Osteocyte (in vitro differentiated cells): ENCODE measurements at places on chromosomes 7 and 10.

- DNase-seq = peak; percentile 93
These were observed 19.4 kb downstream of the KCNK18 start for GRCh38 chr10:117216611-117217195.

GRCh38 chr10:34504534-34504933 is 310.6 kb downstream of the PARD3 start:
- no peak for DNase-seq

- no peak for DNase-seq
These were observed 31.3 kb downstream of the TMEM270 start for GRCh38 chr7:73892003-73892999.

GRCh38 chr10:119535305-119535704 is 7.2 kb downstream of the RGS10 start:
- DNase-seq = no peak

DNA sequence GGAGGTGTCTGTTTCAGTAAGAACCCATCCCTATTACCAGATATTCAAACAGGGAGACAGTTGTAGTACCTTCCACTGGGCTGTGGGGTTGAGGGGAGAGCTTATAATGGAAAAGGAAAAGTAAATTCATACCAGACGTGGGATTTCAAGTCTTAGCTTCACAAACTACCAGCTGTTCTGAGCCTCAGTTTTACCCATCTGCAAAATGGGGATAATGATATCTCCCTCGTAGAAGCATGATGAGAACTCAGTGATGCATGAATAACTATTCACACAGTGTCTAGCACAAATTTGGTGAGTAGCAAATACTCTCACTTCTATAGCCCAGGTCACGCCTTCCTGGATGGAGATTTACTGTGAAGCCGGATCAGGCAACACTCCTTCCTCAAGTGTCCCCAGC is 29.1 kb upstream of the IKZF1 start:
- DNase-seq = no peak

DNA sequence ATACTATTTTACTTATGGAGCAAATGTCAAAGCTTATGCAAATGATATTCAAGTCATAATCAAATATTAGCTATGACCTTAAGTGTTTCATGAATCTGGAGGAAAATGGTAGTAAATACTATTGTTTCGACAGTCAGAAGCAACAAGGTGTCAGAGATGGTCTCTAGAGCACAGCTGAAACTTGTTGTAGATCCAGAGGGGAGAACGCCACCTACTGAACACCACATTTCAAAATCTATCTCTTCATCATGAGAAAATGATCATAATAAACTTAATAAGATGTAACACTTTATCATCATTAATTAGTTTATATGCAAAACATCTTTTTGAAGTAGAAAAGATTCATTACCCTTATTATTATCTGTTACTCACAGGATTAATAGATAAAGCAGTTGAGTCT is 418.7 kb downstream of the GATA3 start:
- no peak for DNase-seq

DNA sequence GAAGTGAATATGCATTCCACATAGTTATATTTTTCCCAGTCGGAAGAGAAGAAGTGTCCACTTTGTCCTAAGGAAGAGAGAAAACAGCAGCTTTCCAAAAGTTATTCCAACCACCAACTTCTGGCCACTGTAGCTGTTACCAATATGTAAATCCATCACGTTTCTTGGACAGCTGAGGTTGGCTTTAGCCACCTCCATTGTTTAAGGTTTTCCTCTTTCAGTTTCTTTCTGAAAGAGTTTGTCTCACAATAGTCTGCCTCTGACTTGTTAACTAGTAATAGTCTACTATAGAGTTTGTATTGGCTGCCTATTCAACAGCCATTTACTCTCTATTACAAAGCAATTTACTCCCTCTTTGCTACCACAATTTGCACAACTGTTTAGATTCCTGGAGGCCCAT is 457.6 kb upstream of the LRRN3 start:
- DNase-seq = no peak

DNA sequence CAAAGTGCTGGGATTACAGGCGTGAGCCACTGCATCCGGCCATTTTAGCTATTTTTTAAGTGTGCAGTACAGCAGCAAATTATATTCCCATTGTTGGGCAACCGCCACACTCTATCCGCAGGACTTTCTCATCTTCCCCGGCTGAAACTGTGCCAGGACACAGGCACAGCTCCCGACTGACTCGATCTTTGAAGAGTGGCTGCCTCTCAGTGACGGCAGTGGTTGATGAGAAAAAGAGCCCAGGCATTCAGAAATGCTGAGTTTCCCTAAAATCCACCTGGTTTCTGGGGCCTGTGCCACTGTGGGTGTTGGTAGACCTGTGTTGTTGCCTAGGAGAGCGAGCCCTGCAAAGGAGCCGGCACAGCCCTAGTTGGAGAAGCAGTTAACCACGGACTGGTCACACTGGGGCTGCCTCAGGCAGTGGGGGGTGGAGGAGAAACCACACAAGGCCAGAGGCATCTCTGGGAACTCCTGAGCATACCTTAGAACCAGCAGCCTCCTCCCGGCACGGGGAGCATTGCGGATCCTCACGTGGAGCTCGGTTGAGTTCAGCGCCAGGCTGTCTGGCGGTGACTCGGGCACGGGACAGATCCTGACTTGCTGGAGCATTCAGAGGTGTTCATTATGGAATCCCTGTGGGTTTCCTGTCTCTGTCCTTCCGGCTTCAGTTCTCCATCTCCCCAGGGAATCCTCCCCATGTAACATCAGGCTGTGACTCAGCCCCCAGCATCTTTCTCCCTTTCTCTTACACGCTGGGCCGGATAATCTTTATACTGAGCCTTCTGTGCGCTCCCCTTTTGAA is 16.2 kb downstream of the PFKFB3 start:
- no peak for DNase-seq

- no peak for DNase-seq
These were observed 647.4 kb downstream of the XPNPEP1 start for GRCh38 chr10:109275960-109276359.

GRCh38 chr10:130191380-130191779 is 55.2 kb downstream of the GLRX3 start:
- no peak for DNase-seq

DNA sequence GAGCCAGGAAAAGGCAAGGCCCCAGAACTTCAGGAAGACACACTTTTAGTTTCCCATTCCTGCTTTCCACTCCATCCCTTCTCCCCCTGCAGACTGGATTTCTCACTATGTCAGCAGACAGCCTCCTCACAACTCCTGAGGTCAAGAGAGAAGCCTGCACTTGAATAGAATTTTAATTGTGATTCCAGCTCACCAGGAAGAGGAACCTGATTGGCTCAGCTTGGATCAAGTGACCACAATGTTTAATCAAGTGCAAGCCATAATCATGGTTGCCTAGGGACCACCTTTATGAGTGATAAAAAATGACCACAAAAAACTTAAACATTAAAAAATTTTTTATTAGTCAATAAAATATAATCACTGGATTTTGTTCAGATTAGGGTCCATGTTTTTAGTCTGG is 244.7 kb upstream of the RHOBTB1 start:
- no peak for DNase-seq

- DNase-seq = no peak
These were observed 326.7 kb downstream of the PTEN start for GRCh38 chr10:88190123-88190522.

DNA sequence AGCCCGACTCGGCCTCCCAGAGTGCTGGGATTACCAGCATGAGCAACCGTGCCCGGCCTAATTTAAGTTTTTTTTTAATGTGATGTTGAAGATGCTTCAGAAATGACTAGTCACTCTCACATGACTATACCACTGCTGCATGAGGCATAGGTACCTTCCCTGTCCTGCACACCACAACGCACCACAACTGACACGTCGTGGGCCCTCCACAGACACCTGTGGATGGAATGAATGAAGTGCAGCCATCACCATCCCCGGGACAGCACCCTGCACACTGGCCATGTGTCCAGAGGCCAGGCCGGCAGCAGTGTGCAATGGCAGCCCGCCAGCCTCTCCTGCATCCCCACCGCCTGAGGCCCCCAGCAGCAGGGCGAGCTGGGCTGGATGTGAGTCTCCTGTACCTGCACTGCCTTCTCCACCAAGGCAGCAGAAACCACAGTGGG is 55.1 kb downstream of the VOPP1 start:
- no peak for DNase-seq

- DNase-seq = no peak
These were observed 22.2 kb downstream of the TMEM273 start for GRCh38 chr10:49165821-49166483.

DNA sequence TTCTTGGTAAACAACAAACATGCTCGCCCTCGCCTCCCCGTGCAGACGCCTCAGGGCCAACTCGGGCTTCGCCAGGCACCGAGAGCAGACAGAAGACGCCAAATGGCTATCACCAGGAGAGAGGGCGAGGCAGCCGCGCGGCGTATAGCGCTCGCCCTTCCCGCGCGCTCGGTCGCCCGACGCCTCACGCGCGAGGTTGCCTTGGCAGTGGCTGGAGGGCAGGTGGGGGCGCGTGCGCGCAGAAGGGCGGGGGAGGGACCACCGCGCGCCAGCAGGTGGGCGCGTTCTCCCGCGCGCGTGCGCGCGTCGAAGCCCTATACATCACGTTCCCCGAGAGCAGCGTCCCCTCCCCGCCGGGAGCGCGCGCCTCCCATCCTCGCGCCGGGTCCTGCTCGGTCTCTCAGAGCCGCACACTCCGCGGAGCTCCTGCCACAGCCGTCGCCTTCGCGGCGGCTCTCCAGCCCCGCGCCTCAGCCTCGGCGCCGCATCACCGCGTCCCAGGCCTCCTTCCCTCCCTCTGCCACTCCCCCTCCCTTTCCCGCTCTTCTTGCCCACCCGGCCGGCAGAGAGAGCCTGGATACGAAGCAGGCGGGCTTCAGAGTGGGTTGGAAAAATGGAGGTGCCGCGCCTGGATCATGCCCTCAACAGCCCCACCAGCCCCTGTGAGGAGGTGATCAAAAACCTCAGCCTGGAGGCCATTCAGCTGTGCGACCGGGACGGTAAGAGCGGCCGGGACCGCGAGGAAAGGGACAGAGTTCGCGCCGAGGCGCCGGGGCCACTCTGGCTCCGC is at the start of gene PHYHIPL:
TSS of gene PHYHIPL (plus strand) at position 403 of the 790 bp plus-strand sequence. CDS start at position 614, 211 bp downstream.
- DNase-seq = no peak

DNA sequence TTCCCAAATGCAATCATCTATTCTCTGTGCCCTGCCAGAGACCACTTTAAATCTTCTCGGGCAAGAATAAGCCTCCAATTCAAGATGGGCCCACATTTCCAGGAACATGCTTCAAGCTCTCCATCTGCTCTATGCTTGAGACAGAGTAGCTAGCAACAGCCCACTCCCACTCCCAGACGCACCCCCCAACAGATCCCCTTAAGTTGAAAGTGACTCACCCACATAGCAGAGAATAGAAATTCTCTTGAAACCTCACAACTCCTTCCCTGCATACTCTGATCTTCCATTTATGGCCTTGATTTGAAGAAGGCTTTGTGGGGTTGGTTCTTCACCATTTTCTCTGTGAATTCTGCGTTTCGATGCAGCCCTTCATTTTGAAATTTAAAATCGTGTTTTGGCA is 604.0 kb downstream of the INHBA start:
- no peak for DNase-seq

DNA sequence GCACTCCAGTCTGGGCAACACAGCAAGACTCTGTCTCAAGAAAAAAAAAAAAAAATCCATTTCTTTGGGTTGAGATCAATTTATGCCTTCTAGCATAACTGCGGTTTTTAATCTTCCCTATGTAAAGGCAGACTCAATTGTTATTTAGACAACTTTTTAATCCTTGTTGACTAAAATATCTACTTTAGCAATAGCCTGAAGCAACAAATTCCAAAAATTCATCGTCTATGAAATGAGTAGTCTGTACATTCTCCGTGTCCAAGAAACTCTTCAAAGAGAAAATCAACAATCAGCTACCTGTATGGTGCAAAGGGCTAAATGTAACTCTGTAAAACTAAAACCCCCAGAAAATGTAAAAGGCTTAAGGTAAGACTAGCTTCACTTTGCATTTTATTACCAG is 22.8 kb downstream of the LAMB1 start:
- no peak for DNase-seq

DNA sequence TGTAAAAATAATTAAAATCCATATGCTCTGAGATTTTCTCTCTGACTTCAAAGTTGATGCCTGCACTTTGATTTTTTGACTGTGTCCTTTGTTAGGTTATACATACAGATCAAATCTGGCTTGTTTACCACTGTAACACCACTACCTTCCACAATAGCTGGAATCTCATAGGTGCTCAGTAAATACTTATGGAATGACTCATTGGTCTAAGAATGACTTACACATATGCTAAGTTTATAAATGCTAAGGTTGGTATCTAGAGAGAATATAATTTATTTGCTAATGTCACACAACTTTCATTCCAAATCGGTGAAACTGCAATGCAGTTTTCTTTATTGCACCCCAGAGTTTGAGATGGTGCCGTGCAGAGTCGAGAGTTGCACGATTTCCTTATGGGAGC is 578.5 kb downstream of the SH2D4B start:
- DNase-seq = no peak

DNA sequence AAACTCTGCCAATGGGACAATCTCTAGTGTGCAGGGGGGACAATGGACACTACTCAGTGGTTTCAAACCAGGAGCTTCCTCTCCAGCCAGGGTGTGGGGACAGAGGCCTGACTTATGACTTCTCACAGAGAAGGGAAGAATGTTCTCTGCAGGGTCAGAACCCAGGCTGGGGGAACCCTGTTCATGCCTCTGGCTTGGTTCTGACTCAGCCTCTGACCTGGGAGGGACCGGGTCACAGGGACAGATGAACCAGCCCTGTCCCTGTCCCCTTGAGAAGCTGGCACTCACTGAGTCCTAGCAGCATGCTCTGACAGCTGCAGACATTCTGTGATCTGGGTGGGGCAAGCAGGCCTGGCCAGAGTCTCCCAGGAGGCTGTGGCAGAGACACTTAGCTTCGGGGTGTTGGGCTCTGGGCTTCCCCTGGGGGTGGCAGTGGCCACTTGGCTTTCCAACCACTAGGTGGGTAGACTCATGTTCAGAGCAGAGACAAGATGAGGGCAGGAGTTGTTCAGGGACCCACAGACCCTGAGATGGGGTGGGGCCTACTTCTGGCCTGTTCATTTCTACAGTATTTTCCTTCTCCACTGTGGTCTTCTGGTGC is 13.6 kb downstream of the TSPAN15 start:
- no peak for DNase-seq

- DNase-seq = no peak
These were observed 114.8 kb upstream of the MKI67 start for GRCh38 chr10:128241023-128241422.

DNA sequence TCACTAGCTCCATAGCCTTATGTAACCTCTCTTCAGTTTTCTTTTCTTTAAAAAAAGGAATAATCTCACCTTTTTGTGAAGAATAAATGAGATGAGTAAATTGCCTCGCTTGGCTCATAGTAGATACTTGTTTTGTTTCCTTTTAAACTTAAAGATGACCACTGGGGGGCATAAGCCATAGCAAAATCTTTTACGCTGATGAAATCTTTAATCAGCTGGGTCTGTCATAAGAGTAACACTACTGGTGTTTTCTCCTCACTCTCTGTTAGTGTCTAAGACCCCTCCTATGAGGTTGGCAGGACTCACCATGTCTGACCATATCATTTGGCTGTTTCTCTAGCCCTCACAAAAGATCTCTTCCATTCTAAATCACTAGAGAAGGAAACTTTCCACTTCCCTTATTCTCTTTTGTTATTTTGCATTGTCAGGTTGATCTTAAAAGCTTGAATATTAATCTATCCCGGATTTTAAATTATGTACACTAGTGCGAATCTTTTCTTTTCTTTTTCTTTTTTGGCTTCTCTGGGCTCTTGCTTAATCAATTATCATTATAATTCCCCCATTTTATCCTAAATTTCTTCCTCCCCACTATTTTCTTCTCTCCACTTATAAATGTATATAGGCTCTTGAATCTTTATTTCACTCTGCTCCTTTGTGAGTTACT is 12.5 kb downstream of the STAG3 start:
- DNase-seq = no peak
